ENCODE measurements at places on chromosomes 7 and 10.
A peak's percentile ranks its signal among the peaks of the same experiment; 100 is the strongest.

DNA sequence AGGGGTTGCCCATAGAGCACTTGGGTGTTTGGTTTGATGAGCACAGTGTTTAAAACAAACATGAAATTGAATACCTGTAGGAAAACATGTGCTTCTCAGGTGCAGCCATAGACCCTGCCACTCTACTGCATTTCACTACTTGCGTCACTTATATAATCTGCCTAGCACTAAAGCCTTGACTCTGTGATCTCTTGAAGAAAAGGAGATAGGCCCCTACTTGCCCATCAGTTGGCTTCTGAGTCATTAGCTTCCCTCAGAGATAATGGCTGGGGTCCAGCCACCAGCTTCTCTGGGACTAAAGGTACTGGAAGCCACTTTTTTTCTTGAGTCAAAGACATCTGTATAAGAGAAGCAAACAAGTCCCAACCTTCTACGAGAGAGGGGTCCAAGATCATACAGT lies 45.9 kb upstream of the BTRC start:
- no peak for DNase-seq

DNA sequence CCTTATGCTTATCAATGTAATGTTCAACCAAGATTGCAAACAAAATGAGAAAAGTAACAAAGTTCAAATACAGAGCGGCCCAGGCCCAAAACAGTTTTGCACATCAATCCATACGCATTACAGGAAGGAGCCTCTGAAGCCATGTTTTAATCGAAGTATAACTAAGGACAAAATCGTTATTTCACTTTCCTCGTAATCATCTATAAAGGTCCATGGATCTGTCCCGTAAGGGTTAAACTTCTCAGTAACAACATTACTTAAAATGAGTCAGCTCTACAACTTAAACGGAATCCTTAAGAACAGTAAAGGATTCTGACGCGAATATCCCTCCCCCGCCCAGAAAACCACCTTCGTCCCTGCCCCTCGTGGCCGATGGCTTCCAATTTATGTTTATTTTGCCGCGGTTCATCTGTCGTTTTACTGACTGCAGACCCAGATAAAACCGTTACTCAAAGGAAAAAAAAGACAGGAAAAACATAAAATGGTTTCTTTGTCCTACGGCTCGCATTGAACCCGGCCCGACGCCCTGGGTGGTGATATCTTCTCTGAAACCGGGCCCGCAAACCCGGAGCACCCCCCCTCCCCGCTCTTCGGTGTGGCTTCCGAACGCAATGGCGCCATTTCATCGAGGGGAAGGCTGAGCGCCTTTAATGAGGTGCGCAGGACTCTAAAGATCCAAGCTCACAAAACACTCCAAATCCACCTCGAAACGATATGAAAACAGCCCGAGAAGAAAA lies 1.1 kb downstream of the HNRNPA2B1 start:
- no peak for DNase-seq

GRCh38 chr10:126336801-126337200 lies 51.5 kb downstream of the ADAM12 start:
- no peak for DNase-seq

DNA sequence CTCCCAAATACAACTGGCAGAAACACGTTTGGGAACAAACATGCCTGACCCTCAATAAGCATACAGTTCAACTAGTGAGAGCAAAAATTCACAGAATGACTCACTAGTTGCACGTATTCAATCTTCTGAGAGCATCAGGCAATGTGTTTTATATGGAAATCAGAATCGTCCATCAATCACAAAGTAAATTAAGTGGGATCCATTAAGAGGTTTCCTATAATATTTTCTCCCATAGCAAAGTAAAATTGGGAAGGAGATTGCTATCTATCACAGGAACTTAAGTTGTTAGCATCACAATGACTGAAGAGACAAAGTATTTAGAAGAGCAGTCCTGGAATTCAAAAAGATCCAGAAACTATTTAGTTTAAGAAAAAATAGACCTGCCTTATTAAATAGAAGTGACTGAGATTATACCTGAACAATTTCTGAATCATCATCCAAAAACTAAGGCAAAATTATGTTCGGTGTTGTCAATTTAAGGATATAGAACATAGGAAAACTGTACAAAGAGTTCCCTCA lies 28.3 kb downstream of the INHBA start:
- no peak for DNase-seq

DNA sequence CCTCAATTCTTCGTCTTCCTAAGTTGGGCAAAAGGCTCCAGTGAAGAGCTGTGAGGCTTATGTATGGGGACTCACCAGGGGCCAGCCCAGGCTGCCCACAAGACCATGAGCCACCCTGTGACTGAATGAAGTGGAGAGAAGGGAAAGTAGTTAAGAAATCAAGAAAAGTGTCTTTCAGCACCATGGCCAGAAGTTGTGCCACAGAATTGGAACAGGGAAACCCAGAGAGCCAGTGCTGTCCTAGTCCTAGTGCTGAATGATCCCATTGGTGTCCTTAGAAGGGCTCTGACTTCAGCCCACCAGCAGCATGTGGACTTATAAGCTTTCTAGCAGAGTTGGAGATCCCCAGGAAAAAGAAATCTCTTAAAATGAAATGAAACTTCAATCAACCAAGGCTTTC lies 37.0 kb upstream of the CCSER2 start:
- DNase-seq, result no peak

- DNase-seq, result no peak
These were observed 1.3 kb downstream of the ANXA11 start for GRCh38 chr10:80203835-80204676.

DNA sequence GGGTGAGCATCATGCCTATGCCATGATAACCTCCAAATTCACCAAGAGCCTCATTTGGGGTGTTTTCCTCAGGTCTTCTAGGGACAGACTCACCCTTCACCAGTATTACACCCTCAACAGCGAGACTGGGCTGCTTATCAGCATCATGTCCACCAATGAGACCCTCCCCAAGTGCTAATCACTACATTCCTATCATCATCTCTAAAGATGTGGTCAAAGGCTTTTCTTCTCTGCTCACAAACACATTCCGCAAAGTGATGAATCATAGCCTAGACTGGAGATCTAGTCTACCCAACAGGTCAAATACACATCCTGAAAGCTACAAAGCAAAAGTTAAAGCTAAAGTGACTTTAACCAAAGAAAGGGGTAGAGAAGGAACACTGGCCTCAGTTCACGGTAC lies 75.3 kb upstream of the C7orf33 start:
- DNase-seq, result no peak

DNA sequence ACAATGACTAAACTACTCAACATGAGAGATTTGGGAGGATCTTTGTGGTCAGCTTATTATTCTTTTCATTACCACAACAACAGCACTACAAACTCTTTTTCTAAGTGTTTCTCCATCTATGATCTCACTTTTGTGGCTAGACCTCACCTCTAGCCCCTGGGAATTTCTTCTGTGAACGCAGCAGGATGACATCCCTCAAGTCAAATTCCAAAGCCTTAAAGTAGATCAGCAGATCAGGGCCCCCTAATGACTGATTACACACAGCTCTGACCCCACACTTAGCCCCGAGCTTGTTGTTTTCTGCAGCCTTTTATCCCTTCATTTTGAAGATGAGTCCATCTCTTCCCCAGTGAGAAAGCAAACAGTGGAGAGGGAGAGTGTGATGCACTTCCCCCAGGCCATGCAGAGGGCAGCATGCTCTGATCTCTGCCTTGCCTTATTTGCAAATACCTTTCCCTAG lies 27.3 kb downstream of the TFAM start:
- DNase-seq, result peak; percentile 61

GRCh38 chr7:121599887-121600286 lies 203.8 kb upstream of the FAM3C start:
- no peak for DNase-seq

DNA sequence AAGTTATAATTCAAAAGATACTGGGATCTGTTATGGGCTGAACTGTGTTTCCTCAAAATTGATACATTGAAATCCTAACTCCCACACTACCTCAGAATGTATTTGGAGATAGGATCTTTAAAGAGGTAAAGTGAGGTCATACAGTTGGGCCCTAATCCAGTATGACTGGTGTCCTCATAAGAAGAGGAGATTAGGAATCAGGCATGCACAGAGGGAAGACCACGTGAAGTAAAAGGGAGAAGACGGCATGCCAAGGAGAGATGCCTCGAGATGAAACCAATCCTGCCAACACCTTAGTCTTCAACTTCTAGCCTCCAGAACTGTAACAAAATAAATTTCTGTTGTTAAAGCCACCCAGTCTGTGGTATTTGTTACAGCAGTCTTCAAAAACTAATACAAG lies 5.9 kb upstream of the CFAP69 start:
- no peak for DNase-seq

DNA sequence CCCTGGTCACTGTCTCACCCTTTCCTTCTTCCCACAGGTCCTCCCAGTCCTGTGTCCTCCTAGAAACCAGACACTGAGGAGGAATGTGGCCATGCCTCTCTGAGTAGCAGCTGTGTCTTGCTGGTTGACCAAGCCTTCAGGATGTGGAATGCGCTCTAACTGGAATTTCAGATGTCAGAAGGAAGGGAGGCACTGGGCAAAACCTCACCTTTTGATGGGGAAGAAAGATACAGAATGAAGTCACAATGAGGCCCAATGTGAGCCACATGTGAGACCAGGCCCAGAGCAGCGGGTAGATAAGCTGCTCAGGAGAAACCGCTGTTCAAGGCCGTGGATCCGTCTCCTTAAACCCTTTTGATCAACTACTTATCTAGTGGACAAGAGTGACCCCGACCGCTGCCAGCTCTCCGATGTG lies 54.8 kb upstream of the ECHDC3 start:
- no peak for DNase-seq

GRCh38 chr7:105279688-105280007 lies 109.1 kb downstream of the SRPK2 start:
- no peak for DNase-seq

DNA sequence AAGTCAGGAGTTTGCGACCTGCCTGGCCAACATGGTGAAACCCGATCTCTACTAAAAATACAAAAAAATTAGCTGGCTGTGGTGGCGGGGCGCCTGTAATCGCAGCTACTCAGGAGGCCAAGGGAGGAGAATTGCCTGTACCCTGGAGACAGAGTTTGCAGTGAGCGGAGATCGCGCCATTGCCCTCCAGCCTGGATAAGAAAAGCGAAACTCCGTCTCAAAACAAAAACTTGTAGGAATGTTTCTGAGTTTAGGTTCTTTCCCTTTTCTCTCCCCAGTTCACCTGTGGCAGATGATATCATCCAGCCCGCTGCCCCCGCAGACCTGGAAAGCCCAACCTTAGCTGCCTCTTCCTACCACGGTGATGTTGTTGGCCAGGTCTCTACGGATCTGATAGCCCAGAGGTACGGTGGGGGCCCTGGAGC lies 138.8 kb upstream of the BTBD16 start:
- DNase-seq, result no peak

GRCh38 chr7:68994841-68995240 lies 603.4 kb upstream of the AUTS2 start:
- DNase-seq, result no peak

DNA sequence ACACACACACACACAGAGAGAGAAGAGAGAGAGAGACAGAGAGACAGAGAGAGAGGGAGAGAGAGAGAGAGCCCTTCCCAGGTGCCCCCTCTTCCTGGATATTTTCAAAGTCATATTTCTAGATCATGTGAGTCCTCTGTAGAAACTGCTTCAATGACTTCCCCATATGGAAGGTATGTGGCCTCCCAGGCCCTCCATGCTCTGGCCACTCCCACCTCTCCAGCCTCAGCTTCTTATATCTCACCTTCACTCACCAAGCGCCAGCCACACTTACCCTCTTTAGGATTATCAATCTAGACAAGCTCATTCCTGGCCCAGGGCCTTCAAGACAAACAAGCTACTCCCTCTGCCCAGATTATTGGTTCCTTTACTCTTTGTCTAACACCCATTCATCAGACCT lies 259.7 kb downstream of the MTERF1 start:
- DNase-seq, result no peak

- no peak for DNase-seq
These were observed 80.4 kb upstream of the MALRD1 start for GRCh38 chr10:18968159-18968558.

DNA sequence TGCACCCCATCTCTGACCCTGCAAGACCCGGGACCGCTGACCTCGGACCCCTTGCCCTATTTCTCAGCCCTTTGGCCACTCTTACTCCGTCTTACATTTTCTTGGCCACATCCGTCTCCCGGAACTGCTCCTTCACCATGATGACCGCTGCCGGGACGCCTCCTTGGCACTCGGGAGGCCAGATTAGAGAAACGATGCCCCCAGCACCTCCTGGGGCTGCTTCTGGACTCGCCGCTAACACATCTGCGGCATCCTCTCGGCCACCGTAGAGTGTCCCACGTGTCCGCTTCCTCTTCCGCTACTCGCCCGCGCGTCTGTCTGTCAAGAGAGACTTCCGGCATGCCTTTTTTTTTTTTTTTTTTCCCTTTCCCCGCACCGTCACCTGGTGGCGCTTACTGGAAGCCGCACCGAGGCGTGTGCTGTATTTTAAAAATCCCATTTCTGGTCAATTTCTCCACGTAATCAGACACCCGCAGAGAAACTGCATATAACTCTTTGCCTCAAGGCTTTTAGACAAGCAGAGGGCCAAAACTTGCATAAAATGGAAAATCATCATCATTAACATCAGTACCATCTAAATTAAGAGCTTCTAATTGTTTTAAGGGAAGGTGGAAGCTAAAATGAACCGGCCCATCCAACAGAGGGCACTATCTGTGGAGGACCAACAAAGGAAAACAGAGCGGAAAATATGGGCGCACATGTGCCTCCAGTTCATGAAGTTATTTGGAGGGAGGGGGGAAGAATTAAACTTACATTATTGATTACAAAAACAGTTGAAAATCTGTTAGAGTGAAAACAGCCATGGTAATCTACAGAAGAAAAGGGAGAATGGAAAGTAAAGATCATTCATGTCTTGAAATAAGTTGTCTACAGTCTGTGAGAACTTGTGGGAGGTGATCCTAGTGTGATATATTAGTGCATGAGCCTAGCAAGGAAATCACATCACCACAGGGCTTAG lies at the start of gene POLR3A:
TSS of gene POLR3A (minus strand) at position 247 of the 958 bp plus-strand sequence. CDS start at position 139, 108 bp downstream.
- peak; percentile 96 for DNase-seq

DNA sequence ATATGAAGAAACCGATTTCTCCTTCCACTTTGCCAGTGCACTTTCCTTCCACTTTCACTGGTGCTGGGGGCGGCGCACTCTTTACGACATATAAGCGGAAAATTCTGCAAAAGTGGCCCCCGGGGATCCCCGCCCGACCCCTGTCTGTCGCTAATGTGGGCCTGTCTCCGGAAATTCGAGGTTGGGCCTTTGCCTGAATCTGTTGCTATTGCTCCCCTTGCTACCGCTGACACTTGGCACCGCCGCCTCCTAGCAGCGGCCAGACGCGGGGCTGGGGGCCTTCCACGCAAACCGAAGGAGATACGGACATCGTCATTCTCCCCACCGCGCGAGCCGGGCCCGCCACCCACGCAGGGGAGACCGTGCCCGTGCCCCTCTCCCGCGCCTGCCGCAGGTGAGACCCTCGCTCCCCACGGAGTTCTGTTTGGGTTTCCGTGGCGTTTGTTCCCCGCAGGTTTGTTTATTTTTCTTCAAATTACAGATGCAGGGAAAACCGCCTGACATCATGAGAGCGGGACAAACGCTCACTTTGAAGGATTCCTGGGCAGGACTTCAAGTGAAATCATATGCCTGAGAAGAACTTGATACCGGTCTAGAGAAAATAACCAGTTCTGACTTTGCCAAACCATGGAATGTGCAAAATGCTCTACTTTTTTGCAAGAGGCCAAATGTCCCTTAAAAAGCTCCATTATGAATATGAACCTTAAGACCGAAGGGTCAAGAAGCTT lies 5.0 kb downstream of the TWIST1 start:
- DNase-seq, result no peak
